ENCODE measurements at places on chromosomes 3 and 15.

- H3K4me1 ChIP-seq: peaks cover 19% of the 10 kb centered on the region
- H3K4me3 ChIP-seq: no peak overlapping the region
- peak overlapping the region; percentile 35 for H3K27ac ChIP-seq
- no peaks in the 10 kb centered on the region for H3K36me3 ChIP-seq
- H3K27me3 ChIP-seq: no peaks in the 10 kb centered on the region
- peak; percentile 35 for DNase-seq
Observed at GRCh38 chr3:7876741-7877297, 624.8 kb upstream of the LMCD1 start.

GRCh38 chr3:147305533-147306250, 100.7 kb downstream of the ZIC4 start:
- no peak overlapping the region for H3K4me3 ChIP-seq
- H3K27ac ChIP-seq: no peak overlapping the region
- H3K36me3 ChIP-seq: no peaks in the 10 kb centered on the region
- H3K4me1 ChIP-seq: no peaks in the 10 kb centered on the region
- no peak for DNase-seq

DNA sequence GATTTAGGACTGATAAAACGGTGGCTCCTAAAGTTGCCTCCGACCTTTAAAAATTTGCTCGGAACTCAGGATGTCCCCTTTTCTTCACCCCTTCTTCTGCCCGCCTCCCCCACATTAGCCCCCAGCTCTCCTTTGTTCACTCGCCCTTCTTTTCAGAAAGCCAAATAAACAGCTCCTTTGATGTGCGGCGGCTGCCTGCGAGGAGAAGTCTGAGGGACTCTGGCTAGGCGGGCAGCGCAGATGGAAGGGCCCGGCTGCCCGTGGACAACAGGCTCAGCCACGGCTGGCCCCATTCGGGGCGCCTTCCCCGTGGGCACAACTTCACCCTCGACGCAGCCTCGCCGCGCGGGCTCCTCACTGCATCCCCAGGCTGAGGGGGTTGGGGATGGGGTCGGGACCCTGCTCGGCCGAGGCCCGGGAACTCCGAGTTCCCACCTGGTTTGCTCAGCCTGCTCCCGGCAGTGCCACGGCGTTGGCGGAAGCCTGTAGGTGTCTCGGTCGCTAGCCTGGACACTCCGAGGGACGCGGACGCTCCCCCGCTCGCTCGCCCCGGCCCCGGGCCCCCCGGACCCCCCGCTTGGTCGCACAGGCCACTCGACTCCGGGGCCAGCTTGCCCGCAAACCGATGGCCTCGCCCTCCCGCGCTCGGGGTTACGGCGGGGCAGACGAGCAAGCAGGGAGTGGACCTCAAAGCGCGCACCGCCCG, 897 bp upstream of the TLE3 start:
- peaks cover 45% of the 10 kb centered on the region for H3K4me1 ChIP-seq
- H3K27me3 ChIP-seq: no peaks in the 10 kb centered on the region
- peak overlapping the region; percentile 70 for H3K4me3 ChIP-seq
- peak overlapping the region; percentile 89 for H3K27ac ChIP-seq
- no peak for DNase-seq
- no peaks in the 10 kb centered on the region for H3K36me3 ChIP-seq

DNA sequence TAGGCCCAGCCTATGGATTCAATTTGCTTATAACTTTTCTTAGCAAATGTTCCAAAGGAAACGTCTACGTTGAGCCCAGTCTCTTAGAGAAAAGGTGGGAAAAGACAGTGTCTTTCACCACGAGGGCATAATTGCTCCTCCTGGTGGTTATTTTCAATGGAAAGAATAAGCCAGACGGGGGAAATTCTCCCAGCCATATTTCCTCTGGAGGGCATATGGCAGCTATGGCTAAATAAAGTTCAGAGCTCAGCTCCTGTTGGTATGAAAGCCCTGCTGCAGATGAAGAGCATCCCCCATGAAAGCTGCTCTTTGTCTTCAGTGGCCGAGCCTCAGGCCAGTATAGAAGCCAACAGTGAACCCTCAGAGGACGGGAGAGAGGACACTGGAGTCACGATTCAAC, 297.9 kb downstream of the RYR3 start:
- H3K27ac ChIP-seq: no peak overlapping the region
- no peaks in the 10 kb centered on the region for H3K36me3 ChIP-seq
- no peaks in the 10 kb centered on the region for H3K4me1 ChIP-seq
- no peak overlapping the region for H3K4me3 ChIP-seq

DNA sequence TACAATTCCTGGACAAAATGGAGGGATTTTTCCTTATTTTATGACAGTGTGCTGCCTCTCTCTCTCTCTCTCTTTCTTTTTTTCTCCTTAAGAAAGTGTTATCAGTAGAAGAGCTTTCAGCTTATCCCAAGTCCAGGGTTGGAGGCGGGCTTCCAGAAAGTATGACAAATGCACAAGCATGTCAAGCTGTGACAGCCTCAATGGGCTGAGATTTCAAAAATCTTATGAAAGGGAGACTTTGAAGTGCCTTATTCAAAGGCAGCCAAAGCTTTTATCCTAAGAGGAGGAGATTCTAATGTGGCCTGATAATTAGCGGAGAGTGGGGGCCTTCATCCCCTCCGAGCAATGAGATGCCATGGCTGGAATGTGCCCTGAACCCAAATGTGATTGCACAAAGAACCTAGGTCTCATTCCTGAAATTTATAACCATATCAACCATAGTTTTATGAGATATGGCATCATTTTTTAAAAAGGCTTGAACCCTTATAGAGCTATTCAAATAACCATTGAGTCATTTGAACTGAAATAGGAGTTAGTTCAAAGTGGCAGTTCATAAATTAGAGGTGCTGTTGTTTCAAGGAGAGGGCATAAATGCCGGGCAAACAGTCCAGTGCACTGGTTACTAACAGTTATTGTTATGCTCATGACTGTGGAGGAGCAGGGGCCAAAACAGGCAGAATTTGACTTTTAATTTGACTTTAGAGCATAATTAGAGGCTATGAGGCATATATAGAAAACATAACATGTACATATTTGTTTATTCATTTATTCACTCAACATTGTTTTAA, 261.6 kb upstream of the THRB start:
- H3K4me3 ChIP-seq: no peak overlapping the region
- H3K27me3 ChIP-seq: no peaks in the 10 kb centered on the region
- no peaks in the 10 kb centered on the region for H3K4me1 ChIP-seq
- no peaks in the 10 kb centered on the region for H3K36me3 ChIP-seq
- no peak overlapping the region for H3K27ac ChIP-seq

DNA sequence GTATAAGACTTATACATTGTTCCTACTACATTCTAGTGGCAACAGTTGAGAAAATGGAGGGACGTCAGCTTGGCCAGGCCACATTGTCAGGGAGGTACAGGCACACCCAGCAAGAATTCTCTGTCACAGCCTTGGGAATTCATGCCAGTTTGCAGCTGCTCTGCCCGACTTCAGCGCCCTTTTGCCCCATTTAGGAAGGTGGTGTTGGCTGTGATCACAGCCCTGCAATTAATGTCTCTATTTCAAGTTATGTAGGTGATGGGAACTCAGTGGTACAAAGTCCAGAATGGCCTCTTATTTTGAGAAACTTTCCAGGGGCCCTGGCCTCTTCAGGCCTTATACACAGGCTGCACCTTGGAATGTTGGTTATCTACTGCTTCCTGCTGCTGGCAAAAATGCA, 26.7 kb downstream of the AMOTL2 start:
- no peak overlapping the region for H3K4me3 ChIP-seq
- no peak overlapping the region for H3K27ac ChIP-seq
- no peaks in the 10 kb centered on the region for H3K27me3 ChIP-seq
- H3K4me1 ChIP-seq: no peaks in the 10 kb centered on the region
- no peaks in the 10 kb centered on the region for H3K36me3 ChIP-seq

GRCh38 chr3:22045882-22046281, 294.9 kb upstream of the ZNF385D start:
- no peak overlapping the region for H3K27ac ChIP-seq
- no peaks in the 10 kb centered on the region for H3K36me3 ChIP-seq
- H3K27me3 ChIP-seq: no peaks in the 10 kb centered on the region
- no peak overlapping the region for H3K4me3 ChIP-seq

DNA sequence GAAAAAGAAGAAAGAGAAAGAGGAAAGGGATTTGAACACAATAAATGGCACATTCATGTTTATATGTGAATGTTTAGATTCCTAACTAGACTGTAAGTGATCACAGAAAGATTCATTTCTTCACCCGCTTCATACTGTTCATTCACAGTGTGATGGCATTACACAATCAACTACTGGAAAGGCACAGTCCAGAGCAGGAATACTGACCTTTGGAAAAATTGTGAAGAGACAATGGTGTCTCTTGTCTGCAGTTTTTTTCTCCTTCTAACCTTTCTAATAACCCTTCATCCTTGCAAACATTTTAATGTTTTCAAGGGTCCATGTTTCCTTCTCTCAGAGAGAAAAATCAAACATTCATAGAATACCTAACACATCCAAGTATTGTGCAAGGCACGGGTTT, 180.9 kb upstream of the SOX14 start:
- no peaks in the 10 kb centered on the region for H3K36me3 ChIP-seq
- no peaks in the 10 kb centered on the region for H3K27me3 ChIP-seq
- H3K27ac ChIP-seq: no peak overlapping the region
- H3K4me3 ChIP-seq: no peak overlapping the region
- DNase-seq: no peak
- no peaks in the 10 kb centered on the region for H3K4me1 ChIP-seq

DNA sequence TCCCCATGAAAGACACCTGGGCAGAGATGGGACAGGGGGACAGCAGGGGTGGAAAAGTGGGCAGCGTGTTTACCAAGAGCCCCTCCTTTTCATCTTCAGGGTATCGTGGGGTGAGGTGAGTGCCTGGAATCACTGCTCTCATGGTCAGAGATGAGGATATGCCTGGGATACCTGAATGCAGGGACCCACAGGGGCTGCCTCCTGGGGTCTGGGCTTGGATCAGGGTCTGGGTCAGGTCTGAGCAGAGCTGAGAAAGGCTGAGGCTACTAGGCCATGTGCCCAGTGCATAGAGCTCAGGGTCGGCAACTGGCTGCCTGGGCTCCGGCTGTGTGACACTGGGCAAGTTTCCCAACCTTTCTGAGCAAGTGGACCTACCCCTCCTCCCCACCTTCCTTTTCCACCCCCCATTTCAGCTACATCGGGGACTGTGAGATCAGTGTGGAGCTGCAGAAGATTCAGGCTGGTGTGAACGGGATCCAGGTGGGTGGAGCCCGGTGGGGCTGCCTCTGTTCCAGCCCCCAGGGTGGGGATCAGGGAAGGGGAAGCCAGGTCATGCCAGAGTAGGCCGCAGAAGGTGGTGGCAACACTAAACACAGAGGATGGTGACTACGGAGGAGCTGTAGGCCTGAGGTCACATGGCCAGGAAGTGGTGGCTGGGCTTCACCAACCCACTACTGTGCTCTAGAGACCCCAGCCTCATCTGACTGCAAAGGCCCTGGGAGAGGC, 24.5 kb downstream of the ESYT3 start:
- no peaks in the 10 kb centered on the region for H3K36me3 ChIP-seq
- H3K4me1 ChIP-seq: peaks cover 4% of the 10 kb centered on the region
- H3K27ac ChIP-seq: no peak overlapping the region
- no peak for DNase-seq

DNA sequence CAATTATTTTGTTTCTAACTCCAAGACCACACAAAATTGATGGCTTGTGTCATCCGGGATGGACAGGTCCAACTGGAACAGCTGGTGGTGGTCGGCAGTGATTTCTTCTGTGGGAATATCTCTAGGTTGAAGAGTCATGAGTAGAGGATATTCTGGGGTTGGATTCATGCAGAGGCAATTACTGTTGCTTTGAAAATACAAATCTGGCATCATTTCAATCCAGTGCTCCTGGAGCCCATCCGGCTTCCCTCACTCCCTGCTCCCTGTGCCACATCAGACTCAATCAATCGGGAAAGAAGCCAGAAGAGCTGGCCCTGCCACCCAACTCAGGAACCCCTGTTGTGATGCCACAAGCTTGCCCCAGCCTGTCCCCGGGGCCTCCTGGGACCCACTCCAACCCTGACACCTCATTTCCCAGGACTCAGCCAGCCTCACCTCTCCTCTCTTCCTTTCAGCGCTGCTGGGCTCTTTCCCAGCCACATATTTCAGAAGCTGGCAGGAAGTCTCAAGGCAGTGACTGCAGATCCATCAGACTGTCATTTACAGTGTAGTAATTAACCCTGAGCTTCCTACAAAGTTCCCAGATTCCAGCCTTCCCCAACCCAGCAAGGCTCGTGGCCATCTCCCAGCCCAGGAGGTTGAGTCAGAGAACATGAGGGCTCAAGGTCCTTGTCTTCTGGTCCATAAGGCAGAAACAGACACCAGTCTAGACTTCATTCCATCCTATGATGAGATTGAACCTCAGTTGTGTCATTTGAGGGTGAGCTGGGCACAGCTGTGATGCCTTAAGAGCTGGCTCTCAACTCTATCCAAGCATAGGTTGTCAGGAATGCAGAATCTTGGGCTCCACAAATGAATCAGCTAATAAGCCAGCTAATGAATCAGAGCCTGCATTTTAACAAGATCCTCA, 114.0 kb downstream of the FAM174B start:
- H3K27ac ChIP-seq: no peak overlapping the region
- no peaks in the 10 kb centered on the region for H3K27me3 ChIP-seq
- DNase-seq: no peak
- no peaks in the 10 kb centered on the region for H3K36me3 ChIP-seq
- no peaks in the 10 kb centered on the region for H3K4me1 ChIP-seq

- H3K27me3 ChIP-seq: no peaks in the 10 kb centered on the region
- no peak for DNase-seq
- H3K27ac ChIP-seq: no peak overlapping the region
- no peaks in the 10 kb centered on the region for H3K4me1 ChIP-seq
- H3K36me3 ChIP-seq: no peaks in the 10 kb centered on the region
Observed at GRCh38 chr15:54197995-54198394, 219.8 kb downstream of the UNC13C start.

- H3K36me3 ChIP-seq: no peaks in the 10 kb centered on the region
- DNase-seq: no peak
- H3K27me3 ChIP-seq: no peaks in the 10 kb centered on the region
- H3K4me3 ChIP-seq: no peak overlapping the region
- no peaks in the 10 kb centered on the region for H3K4me1 ChIP-seq
- no peak overlapping the region for H3K27ac ChIP-seq
Observed at GRCh38 chr3:197809356-197810020, 18.4 kb downstream of the LRCH3 start.

- no peaks in the 10 kb centered on the region for H3K36me3 ChIP-seq
- no peak overlapping the region for H3K4me3 ChIP-seq
- no peak overlapping the region for H3K27ac ChIP-seq
Observed at GRCh38 chr3:50464569-50464968, 38.9 kb downstream of the CACNA2D2 start.

- no peaks in the 10 kb centered on the region for H3K4me1 ChIP-seq
- H3K27me3 ChIP-seq: no peaks in the 10 kb centered on the region
- no peak overlapping the region for H3K4me3 ChIP-seq
Observed at GRCh38 chr3:107213044-107213669, 164.1 kb upstream of the CCDC54 start.

- no peak for DNase-seq
- no peak overlapping the region for H3K4me3 ChIP-seq
- no peaks in the 10 kb centered on the region for H3K36me3 ChIP-seq
- H3K27ac ChIP-seq: no peak overlapping the region
Observed at GRCh38 chr3:112656043-112656442, 15.1 kb upstream of the CCDC80 start.

- no peak overlapping the region for H3K27ac ChIP-seq
- no peaks in the 10 kb centered on the region for H3K36me3 ChIP-seq
- H3K4me3 ChIP-seq: no peak overlapping the region
- H3K4me1 ChIP-seq: no peaks in the 10 kb centered on the region
Observed at GRCh38 chr3:57998366-57999283, 9.6 kb upstream of the FLNB start.

GRCh38 chr15:59353994-59354416, 18.7 kb downstream of the MYO1E start:
- no peak overlapping the region for H3K4me3 ChIP-seq
- no peaks in the 10 kb centered on the region for H3K36me3 ChIP-seq
- no peak overlapping the region for H3K27ac ChIP-seq

All from effector memory CD4-positive, alpha-beta T cell (primary cell).